Stimulated activated CD4-positive, alpha-beta T cell treated with anti-CD3 and anti-CD28 coated beads, Interleukin-1b, Interleukin-23, amount 100 ng/mL, for 24 hours (primary cell): ENCODE measurements at places on chromosomes 12 and 14.

DNA sequence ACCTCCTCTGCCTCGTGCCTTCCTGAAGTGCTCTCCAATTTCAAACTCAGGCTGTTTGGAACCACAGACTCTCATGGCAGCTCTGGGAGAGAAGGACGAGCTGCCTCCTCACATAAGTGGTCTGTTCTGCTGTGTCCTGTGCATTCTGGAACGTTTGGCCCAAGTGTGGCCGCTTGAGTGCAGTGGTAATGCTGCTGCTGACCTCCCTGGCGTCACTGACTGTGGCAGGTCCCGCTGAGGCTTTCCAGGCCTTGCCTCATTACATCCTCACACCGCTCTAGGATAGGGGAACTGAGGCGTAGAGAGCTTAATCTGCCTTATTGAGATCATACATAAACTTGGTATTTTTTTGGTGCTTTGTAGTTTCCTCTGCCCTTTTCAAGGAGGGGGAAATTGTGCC is 14.2 kb downstream of the CCDC92 start:
- no peak for DNase-seq

GRCh38 chr12:56670836-56671235 is 17.2 kb downstream of the PTGES3 start:
- DNase-seq = no peak

GRCh38 chr12:98895086-98895651 is 250.1 kb downstream of the APAF1 start:
- DNase-seq = no peak

DNA sequence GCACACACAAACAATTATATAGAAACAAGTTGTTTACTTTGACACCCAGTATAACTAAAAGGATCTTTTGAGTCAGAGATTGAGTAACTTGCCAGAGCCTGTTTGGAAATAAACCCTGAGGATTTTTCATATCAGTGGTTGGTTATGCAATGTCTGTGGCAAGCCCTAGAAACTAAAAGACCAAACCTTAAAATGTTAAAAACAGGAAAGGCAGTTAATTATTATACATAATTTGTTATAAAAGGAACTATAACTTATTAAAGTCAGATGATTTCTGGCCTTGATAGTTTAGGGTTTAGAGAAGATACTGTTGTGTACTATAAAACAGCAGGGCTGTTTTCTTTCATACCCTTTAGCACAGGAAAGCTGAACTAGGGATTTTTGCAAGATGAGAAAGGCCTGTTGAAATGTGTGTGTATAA is 44.1 kb downstream of the PSEN1 start:
- no peak for DNase-seq

- peak; percentile 6 for DNase-seq
Observed at GRCh38 chr12:123363740-123364531, 711 bp downstream of the SBNO1 start.

DNA sequence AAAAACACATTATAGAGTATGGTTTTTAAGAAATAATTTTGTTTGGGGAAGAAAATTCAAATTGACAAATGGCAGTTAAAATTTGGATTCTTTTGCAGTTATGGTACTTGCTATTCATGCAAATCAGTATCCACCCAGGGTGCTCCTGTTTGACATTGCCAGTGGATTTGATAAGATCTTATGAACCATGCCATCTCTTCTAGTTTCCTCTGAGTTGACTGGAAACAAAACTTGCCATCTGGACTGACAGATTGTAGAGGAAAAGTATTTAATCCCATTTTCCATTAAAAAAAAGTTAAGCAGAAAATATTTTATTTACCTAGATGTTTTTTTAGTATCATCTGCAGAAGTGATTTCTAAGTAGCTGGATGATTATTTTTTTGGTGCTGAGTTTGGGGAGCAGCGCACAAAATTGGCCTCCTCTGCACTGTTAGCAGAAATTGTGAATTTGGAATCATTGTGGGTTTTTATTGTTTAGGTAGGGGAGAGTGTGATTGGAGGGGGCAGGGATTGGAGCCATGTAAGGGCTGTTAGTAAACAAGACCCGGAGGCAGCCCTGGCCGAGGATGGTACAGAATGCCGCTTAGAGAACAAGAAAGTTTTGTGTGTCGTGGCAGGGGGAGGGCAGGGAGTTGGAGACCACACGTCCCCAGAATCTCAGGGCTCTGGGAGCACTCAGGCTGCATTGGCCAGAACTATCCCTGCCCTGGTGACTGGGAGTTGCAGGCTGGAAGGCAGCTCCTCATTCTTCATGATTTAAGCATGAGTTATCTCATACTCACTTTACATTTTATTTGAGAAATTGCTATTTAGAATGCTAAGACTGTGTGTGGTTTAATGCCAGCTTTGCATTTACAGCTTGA is 56.6 kb downstream of the WDR20 start:
- DNase-seq = no peak

DNA sequence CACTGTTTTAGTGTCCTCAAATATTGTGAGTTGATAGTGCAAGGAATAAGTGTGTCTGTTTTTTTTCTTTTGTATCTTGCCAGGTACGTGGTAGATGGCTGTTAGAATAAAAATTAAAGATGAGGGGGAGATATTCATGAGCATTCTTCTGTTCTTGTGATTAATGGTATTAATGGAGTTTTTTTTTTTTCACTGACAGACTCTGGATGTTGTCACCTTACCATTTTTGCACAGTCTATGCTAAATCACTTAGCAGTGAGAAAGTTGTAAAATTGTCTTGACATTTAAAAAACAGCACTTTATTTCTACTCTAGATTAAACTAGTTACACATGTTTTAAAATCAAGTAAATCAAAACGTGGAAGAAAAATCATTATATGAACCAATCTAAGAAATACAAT is 204.3 kb downstream of the MDGA2 start:
- no peak for DNase-seq

DNA sequence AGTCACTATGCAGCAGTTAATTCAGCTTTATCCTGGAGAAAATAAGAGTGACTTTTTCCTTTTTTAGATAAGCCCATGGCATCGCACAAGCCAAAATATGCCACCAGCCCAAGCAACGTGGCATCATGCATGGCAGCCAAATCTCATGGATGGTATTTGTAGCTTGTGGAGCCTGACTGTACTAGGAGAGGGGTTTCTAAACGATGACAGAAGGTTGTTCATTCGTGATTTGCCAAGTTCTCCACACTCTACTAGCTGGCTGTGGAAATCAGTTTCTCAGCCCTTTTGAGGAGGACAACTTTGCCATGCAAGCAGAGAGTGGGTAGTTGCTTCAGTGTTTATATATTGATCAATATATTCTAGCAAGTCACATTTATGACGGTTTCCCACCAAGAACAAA is 41.4 kb upstream of the ATXN2 start:
- DNase-seq = no peak

- no peak for DNase-seq
Observed at GRCh38 chr14:86296173-86296572, 766.2 kb downstream of the FLRT2 start.

DNA sequence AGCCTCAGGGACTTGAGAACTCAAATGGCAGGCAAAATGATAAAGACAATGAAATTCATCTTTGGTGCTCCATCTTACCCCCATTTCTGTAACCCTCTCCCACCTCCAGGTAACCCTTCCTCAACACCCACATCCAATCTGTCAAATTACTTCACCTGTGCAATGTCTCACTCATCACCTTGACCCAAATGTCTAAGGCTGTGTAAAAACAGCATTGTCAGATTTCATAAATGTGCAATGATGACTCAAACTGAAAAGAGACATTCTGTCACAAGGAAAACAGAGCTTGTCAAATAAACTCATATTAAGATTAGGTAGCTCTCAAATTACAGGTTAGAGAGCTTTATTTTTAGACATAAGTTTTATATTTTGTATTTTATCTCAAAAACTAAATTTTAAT is 19.9 kb upstream of the COCH start:
- no peak for DNase-seq

GRCh38 chr14:89240414-89240813 is 176.6 kb downstream of the FOXN3 start:
- no peak for DNase-seq

DNA sequence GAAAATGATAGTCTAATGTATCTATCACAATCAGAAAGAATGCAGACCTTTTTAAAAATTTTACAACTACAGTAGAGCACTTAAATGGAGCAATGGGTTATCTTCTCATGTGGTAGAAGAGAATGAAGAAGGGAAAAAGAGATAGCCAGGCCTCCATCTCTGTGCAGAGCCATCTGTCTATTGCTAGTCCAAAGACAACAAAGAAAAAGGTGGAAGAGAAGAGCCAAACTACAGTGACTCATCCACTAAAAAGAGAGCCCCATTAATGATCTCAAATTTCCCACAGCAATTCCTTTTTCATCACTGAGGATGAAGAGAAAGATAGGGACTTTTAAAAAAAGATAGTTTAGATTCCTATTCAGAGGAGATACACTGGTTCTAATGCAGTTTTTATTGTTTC is 232.9 kb downstream of the ATXN7L3B start:
- no peak for DNase-seq

DNA sequence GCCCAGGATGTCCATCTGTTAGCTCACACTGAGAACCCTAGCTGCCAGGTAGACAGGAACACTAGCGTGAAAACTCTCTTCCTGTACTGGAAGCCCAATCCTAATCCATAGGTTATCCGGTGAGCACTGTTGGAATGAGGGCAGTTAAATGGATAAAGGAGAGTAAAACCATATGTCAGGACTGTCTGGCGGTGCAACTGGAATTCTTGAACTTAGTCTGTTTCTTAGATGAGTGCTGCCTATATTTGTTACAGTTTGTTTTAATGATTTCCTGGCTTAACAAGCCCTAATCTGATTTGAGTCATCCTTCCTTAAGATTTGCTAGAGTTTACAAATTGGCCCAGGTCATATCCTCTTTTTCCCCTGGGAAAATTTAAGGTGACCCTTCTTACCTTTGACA is 104.7 kb downstream of the ANO4 start:
- DNase-seq = no peak

DNA sequence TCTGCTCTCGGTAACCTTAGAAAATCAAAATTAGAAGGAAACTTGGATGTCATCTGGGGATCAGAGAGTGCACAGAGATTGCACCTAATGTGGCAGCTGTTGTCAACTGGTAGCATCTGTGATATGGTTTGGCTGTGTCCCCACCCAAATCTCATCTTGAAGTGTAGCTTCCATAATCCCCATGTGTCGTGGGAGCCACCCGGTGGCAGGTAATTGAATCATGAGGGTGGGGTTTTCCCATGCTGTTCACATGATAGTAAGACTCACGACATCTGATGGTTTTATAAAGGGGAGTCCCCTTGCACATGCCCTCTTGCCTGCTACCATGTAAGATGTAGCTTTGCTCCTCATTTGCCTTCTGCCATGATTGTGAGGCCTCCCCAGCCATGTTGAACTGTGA is 127.7 kb upstream of the SRRM4 start:
- no peak for DNase-seq

- DNase-seq = no peak
Observed at GRCh38 chr12:70422631-70423030, 56.5 kb downstream of the KCNMB4 start.

DNA sequence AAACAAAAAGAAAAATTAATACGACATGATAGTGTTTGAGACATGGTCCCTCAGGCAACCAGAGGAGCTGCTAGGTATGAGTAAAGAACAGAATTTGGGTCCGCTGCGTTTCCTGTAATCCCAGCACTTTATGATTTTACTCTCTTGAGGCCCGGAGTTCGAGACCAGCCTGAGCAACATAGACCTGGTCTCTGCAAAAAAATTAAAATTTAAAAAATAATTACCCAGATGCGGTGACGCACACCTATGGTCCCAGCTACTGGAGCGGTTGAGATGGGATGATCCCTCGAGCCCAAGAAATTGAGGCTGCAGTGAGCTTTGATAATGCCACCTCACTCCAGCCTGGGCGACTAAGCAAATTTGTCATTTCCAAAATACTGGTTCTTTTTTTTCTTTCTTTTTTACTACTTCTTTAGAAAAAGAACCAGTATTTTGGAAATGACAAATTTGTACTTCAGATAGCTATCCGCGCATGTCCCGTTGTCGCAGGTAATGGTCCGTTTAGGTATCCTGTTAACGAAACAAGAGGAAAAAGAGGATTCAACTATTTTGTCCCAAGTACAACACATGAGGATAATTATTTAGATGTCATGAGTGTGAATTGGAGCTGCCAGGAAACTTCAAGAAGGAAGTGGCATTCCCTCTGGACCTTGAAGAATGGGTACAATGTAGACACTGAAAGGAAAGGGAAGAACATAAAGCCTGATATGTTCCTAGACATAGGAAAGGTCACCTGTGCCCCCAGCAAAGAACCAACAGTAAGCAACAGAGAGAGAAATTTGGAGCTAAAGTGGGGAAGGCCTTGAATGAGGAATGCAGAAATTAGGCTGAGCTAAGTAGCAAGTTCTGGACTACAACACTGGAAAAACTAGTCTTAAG is 1.2 kb upstream of the HECTD1 start:
- peak; percentile 28 for DNase-seq

DNA sequence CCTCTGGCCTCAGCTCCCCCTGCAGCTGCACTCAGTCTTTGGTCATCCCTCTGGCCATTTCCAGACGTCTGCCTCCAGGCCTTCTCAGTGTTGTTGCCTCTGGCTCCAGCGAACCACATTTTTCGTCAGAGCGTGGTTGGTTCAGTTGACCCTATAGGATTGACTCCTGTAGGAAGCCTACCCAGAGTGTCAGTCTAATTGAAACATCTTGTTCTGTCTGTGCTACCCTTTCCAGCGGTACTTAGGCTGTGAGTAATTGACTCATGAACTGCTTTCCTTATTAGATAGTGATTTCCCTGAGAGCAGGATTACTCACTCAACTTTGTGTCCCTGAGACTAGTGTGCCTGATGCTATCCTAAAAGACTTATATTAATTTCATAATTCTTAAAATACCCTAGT is 373.2 kb downstream of the ATP23 start:
- DNase-seq = no peak

DNA sequence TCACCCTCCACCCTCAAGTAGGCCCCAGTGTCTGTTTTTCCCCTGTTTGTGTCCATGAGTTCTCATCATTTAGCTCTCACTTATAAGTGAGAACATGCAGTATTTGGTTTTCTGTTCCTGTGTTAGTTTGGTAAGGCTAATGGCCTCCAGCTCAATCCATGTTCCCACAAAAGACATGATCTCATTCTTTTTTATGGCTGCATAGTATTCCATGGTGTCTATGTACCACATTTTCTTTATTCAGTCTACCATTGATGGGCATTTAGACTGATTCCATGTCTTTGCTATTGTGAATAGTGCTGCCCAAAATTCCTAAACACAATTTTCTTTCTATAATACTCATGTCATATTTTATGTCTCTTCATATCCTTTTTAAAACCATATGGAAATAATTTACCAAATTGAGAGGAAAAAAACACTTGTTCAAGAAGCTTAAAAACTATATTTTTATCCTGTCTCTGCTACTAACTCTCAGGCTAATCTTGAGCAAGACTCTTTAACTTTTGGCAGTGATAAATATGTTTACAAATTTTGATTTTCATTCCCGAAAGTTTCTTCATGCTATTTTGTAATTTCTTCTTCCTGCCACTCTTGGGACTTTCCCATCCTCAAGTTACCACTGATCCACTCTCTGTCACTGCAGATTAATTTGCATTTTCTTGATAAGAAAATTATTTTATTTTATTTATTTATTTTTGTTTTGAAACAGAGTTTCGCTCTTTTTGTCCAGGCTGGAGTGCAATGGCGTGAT is 28.0 kb upstream of the OSBPL8 start:
- DNase-seq = no peak

GRCh38 chr12:121849665-121850064 is 9.0 kb downstream of the HPD start:
- DNase-seq = no peak

GRCh38 chr14:56953884-56954283 is 143.6 kb upstream of the OTX2 start:
- no peak for DNase-seq
